ENCODE measurements at places on chromosomes 3 and 15.
A peak's percentile ranks its signal among the peaks of the same experiment; 100 is the strongest.

DNA sequence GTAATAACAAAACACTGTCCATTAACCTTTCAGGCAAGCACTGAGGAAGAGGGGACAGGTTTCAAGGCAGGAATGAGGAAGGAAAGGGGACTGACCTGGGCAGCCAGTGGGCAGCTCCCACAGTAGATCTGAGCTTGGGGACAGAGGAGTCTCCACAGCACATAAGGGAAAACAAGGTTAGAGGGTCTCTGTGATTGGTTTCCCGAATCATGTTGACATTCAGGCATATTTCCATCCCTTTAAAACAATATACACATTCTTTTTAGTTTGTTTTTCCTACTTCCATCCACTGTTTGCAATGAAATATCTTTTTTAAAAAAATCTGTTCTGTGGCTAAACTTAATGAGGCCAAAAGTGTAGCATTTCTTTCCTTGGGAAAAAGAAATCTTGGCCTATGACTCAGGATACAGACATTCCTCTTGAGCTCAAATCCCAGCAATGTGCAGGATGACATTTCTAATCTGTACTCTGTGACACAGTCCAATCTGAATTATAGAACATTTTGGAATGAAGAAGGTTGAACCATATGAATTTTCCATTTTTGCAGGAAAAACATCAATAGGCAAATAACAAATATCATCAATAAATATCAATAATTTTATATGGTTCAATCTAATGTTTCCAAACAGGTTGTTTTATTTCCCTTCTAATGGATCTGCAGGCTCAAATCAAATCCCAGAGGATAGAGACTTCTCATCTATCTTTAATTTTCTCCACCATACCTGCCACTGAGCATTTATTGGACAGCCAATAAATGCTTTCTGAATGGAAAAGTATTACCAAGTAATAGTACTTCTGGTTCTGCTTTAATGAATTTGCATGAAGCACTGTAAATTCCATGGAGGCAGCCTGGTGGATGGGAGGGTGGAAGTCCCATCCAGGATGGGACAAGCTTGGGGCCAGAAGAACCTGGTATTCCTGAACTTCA, 54.1 kb downstream of the ITGB5 start:
- no peak for DNase-seq

GRCh38 chr3:171895900-171896299, 52.8 kb downstream of the TMEM212 start:
- no peak for DNase-seq

GRCh38 chr3:76310089-76310488, 524.7 kb upstream of the ZNF717 start:
- DNase-seq = no peak

- DNase-seq = no peak
Measured at GRCh38 chr15:63013052-63013808, 29.3 kb upstream of the TPM1 start.

DNA sequence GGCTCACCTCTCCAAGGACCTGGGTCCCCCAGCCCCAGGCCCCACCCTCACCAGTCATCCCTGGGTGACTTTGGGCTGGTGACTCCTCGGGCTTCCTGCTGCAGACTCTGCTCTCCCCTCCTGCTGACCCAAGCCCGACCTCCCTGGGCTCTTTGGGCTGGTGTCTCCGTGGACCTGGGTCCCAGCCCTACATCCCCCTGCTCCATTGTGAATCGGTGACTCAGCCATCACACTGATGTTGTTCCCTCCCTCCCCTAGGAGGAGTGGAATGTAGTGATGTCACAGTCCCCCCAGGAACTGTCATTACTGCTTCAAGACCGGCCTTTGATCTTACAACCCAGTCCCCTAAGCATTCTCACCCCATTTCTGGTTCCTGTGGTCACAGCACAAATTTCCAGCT, 83.7 kb downstream of the ADAMTS7 start:
- no peak for DNase-seq

DNA sequence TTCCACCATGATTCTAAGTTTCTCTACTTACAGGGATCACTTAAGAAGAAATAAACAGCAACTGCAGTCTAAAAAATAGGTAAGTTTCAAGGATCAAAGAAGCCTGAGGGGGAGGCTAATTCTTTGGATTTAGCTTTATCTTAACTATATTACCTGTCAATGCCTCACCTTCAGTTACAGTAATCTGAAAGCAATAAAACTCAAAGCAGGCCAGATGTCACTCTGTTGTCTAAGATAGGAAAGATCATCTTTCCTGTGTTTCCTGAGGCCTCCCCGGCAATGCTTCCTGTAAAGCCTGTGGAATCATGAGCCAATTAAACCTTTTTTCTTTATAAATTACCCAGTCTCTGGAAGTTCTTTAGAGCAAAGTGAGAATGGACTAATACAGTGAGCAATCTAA, 60.2 kb downstream of the NPTN start:
- no peak for DNase-seq

DNA sequence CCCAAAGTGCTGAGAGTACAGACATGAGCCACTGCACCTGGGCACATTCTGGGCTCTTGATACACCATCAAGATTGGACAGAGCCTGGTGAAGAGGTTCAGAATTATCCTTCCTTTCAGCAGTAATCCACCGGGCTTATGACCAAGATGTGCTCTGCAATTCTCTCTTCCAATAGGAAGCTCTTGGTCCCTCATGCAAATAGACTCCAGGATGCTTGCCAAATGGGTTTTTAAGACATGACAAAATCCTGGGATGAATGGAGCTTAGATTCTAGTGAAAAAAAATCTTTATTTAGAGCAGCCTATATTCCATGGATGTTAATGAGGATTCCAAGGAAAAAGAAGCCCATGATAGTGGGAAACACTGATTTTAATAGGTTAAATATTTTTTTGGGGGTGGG, 119.1 kb downstream of the SV2B start:
- DNase-seq = no peak

GRCh38 chr3:53938645-53939044, 47.0 kb upstream of the SELENOK start:
- DNase-seq = peak; percentile 8

- DNase-seq = no peak
Measured at GRCh38 chr3:22308871-22309270, 557.9 kb upstream of the ZNF385D start.

DNA sequence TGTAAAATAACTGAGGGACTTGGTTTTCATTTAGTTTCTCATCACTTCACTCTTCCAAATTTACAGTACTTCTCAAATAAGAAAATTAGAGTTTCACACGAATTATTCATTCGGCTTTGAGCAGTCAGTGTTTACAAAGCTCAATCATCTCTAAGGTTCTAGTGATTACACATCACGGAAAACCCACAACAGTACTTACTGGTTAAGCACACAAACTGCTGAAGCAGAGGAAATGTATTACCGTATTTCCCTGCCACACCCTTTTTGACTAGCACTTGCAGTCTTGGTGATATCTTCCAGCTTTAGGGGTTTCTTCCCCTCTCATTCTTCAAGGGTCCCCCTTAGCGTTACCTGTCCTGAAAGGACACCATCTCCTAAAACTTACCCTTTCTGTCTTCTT, 164.8 kb upstream of the CDIN1 start:
- no peak for DNase-seq

DNA sequence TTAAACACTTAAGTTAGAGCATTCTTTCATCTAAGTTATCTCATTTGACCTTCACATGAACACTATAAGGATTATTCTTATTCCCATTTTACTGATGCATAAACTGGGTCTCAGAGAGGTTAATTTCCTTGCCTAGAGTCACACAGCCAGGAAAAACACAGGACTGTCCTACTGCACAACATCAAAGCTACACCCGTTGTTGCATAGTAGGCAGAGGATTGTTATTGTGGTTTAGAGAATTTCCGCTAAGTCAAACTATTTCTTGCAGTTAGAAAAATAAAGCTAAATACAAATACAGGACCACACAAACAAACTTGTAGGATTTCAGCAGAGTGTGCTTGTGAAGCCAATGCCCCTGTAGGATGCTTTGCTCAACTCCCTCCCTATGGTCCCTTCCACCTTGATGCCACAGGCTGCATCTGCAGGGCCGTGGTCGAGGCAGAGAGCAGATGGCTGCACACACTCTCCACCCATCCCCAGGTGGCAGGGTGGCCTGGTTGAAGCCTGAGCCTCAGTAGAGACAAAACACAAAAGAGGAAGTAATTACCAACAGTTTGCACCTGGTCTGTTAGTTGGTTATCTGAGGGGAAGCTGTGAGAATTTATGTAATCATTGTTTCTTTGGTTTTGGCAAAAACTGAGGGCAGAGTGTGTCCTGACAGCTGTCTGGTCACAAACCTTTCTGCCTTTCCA, 41.1 kb upstream of the SKOR1 start:
- peak; percentile 97 for DNase-seq

DNA sequence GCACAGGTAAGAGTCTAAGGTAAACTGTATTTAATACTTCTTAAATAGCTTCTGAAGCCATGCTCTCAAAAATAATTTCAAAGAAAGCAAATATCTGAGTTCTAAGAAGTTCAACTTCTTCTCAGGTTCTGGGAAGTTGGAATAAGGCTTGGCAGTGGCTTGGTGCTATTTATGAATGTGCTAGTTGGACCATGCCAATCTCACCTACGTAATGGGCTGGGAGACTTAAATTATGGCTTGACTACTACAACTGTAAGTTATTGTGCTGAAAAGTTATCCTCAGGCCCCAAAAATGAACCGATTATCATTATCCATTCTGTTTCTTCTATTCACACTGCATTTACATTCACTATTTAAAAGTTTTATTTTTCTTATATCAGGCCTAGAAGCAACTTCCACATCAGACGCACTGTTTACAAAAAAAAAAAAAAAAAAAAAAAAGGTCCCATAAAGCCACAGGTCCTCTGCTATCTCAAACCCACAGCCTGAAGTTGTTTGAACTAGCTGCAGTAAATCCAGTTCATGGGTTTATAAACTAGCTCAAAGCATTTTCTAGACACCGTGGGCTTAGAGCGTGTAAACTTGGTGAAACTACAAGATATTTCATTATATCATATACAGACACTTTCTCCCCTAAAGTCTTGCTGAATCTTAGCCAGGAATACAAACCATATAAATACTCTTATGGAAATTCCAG, 3.4 kb downstream of the LRIG1 start:
- no peak for DNase-seq

- DNase-seq = no peak
Measured at GRCh38 chr15:57797568-57798267, 91.2 kb downstream of the POLR2M start.

DNA sequence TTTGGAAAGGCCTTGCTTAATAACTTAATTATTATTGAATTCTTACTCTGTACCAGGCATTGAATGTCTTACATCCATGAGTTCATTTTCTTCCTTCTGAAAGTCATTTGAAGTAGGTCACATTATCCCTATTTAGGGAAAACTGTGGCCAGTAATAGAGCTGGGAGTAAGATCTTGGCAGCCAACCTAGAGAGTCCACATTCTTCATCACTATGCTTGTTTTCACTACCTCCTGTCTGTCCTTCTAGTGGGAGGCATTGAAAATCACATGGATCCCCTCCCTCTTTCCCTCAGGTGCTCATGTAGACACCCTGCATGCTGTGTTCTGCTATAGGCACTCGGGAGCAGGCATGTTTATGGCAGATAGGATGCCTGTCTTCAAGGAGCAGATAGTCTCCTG, 154.9 kb downstream of the EBLN2 start:
- no peak for DNase-seq

GRCh38 chr3:189606774-189607173, 24.4 kb upstream of the TP63 start:
- no peak for DNase-seq

DNA sequence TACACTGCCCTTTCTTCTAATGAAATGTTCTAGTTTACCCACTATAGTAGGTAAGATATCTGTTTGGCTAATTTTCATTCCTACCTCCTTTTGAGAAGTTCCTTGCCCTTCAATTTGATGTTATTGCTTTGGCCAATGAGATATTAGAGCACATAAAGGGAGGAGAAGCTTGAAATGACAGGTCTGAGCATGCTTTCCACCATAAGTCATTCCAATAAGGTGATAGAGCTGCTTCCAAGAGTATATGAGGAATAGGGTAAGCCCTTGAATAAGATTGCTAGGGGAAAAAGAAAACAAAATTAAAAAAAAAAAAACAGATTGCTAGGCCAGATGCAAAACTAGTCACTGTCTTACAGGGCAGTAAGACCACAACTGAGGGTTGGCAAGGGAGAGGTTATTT, 78.9 kb upstream of the TRIM42 start:
- DNase-seq = no peak

DNA sequence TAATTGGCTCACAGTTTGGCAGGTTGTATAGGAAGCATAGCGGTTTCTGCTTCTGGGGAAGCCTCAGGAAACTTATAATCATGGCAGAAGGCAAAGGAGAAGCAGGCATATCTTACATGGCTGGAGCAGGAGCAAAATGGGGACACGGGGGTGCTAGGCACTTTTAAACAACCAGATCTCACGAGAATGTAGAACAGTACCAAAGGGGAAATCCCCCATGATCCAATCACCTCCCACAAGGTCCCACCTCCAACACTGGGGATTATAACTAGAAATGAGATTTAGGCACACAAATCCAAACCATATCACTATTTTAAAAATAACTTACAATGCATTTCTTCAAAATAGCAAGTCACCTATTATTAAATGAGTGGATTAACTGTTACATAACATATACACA, 47.1 kb upstream of the ANKRD28 start:
- DNase-seq = no peak

DNA sequence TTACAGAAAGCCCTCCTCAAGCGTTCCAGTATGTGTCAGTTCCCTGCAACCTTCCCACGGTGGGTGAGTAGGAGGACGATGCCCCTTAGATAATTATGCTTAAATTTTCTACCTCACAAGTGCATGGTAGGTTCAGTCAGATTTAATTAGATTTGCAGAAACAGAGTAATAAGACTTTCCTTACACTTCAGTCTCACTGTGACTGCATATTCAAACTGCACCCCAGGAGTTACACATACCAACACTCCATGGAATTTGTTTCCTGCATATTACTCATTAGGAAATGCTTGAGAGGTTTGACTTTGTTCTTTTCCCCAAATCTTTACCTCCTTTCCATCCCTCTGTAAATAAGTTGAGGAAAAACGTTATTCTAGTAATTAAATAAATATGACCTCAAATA, 108.8 kb downstream of the ARRDC4 start:
- DNase-seq = no peak

- no peak for DNase-seq
Measured at GRCh38 chr3:52697632-52697965, 8.0 kb downstream of the GLT8D1 start.

GRCh38 chr3:148884261-148884660, 19.2 kb downstream of the CPA3 start:
- DNase-seq = no peak

Data from HL-60 (cell line).